ENCODE measurements at places on chromosomes 6 and 20.

GRCh38 chr6:5315881-5316280 is 54.6 kb downstream of the FARS2 start:
- DNase-seq, result no peak

GRCh38 chr20:8645326-8645725 is 423.6 kb upstream of the PLCB4 start:
- DNase-seq, result no peak

DNA sequence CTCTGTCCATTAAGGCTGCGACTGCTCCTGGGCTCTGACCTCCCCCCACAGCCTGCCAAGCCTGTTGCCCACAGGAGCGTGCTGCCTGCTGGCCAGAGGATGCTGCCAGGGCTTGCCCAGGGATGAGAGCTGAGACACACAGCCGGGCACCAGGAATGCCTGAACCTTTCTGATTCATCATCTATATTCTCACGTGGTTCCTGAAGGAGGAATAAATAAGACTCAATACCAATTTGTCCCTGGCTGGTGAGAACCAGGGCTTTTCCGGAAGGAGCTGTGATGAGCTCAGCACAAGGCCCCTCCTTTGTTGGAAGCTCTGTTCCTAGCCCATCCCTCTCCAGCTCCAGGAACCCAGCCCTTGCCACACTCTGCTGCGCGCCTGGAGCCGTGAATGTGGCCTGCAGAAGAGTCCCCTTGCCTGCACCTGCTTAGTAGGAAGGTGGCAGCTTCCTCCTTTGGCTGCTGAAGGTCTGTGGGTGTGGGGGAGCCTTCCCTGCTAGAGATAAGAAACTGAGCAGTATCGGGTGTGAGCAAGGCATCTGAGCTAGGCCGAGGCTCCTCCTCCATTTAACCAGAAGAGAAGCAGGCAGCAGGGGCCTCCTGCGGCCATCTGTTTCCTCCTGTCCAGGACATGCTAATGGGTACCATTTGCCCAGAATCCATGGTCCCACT is 37.9 kb downstream of the SYNDIG1 start:
- no peak for DNase-seq

- no peak for DNase-seq
Observed at GRCh38 chr20:25553819-25554296, 31.5 kb downstream of the NINL start.

- no peak for DNase-seq
Observed at GRCh38 chr20:51456511-51457509, 85.7 kb downstream of the NFATC2 start.

- DNase-seq, result no peak
Observed at GRCh38 chr6:151284012-151284411, 44.2 kb downstream of the AKAP12 start.

GRCh38 chr20:25100914-25101313 is 19.0 kb upstream of the VSX1 start:
- no peak for DNase-seq
